ENCODE measurements at places on chromosomes 5 and 9.
A peak's percentile ranks its signal among the peaks of the same experiment; 100 is the strongest.

DNA sequence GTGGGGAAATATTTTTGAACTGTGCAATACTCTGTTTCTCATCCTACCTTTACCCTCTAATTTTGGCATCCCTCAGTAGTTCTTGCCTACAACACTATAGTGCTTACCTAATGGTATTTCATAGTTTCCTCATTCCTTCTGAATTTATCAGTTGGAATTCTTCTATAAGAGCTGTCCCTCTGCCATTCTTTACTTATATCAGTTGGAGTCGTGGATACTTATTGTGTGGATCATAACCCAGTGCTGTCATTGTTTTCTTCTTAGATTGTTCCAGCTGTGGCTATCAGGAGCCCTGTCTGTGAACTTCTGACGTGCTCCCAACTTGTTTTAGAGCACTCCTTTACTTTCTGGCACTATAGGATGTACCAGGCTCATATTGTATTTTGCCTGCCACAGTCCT, 146.1 kb upstream of the OTULINL start:
- H3K4me3 ChIP-seq: no peak overlapping the region
- H3K27ac ChIP-seq: peak overlapping the region; percentile 49
- DNase-seq: no peak
- H3K27me3 ChIP-seq: no peaks in the 10 kb centered on the region
- peaks cover 57% of the 10 kb centered on the region for H3K36me3 ChIP-seq

DNA sequence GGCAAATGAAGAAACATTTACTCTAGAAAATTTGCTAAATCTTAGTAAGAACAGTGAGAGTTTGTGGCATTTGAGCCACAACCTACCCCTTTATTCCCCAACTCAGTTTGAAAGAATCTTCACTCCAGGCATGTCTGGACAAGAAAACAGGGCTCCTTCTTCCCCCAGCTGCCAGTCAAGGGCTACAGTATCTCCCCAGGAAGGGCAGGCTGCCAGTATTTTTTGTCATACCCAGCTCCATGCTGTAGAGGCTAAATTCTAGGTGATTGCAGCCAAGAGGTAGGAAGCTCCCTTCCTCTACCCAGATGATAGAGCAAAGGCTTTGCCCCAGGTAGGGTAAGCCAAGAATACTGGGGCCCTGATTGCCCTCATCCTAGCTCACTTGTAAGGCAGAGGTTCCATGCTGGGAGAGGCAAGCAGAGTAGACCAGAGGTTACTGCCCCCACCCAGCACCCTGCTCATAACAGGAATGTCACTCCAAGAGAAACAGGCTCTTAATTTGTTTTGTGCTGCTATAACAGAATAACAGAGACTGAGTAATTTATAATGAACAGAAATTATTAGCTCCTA, 20.0 kb upstream of the GRPEL2 start:
- DNase-seq: no peak
- H3K4me3 ChIP-seq: no peak overlapping the region
- peaks cover 8% of the 10 kb centered on the region for H3K4me1 ChIP-seq
- H3K27ac ChIP-seq: no peak overlapping the region

- peak overlapping the region; percentile 100 for H3K27ac ChIP-seq
- no peak overlapping the region for H3K4me3 ChIP-seq
- DNase-seq: peak; percentile 84
- no peaks in the 10 kb centered on the region for H3K27me3 ChIP-seq
- H3K36me3 ChIP-seq: peaks cover 42% of the 10 kb centered on the region
- peaks cover 34% of the 10 kb centered on the region for H3K4me1 ChIP-seq
These were observed 21.2 kb downstream of the GSN start for GRCh38 chr9:121289026-121289771.

DNA sequence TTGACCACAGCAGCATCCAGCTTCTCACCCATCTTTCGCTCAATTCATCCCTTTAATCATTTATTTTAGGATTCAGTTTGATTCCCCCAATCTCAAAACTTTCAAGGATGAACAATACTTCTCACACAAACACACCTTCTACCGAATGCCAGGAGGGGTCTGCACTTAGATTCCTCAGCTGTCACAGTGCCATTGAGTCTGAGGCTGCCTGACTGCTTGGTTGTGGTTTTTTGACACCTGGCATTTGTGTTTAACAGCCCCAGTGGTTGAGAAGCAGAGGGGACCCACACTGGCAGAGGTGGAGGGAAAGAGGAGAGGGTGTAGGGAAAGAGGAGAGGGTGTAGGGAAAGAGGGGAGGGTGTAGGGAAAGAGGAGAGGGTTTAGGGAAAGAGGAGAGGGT, 54.9 kb downstream of the PALM2AKAP2 start:
- H3K4me1 ChIP-seq: no peaks in the 10 kb centered on the region
- H3K27ac ChIP-seq: no peak overlapping the region
- DNase-seq: no peak
- no peaks in the 10 kb centered on the region for H3K27me3 ChIP-seq

- peaks cover 2% of the 10 kb centered on the region for H3K4me1 ChIP-seq
- no peaks in the 10 kb centered on the region for H3K36me3 ChIP-seq
- H3K27me3 ChIP-seq: no peaks in the 10 kb centered on the region
- peak; percentile 73 for DNase-seq
- no peak overlapping the region for H3K4me3 ChIP-seq
These were observed 596 bp upstream of the ADAMTS6 start for GRCh38 chr5:65482296-65482735.

GRCh38 chr9:36594213-36594612, 21.5 kb downstream of the MELK start:
- H3K4me1 ChIP-seq: no peaks in the 10 kb centered on the region
- no peak for DNase-seq
- no peaks in the 10 kb centered on the region for H3K36me3 ChIP-seq
- H3K4me3 ChIP-seq: no peak overlapping the region
- no peaks in the 10 kb centered on the region for H3K27me3 ChIP-seq

DNA sequence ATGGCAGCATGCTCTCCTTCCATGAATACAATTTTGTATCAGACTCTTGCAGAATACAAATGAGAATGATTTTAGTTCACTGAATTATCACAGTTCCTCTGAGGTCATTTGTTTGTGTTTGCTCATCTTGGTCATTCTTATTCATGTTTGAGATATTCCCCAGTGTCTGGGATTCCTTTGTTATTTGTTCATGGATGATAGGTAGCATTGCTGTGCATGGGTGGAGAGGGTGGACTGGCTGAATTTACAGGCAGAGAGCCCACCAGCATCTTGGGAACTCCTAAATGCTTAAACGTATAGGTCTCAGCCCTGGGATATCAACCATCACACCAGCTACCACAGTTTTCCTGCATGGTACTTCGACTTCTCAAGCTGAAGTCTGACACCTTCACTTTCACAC, 459.8 kb downstream of the CCDC171 start:
- H3K27me3 ChIP-seq: no peaks in the 10 kb centered on the region
- peak; percentile 49 for DNase-seq
- no peaks in the 10 kb centered on the region for H3K36me3 ChIP-seq
- no peak overlapping the region for H3K27ac ChIP-seq

- no peak overlapping the region for H3K4me3 ChIP-seq
- H3K4me1 ChIP-seq: no peaks in the 10 kb centered on the region
- no peaks in the 10 kb centered on the region for H3K36me3 ChIP-seq
- peaks cover 14% of the 10 kb centered on the region for H3K27me3 ChIP-seq
These were observed 146.4 kb upstream of the SHB start for GRCh38 chr9:38215465-38215864.

- no peak for DNase-seq
- H3K27ac ChIP-seq: no peak overlapping the region
- no peak overlapping the region for H3K4me3 ChIP-seq
- no peaks in the 10 kb centered on the region for H3K36me3 ChIP-seq
These were observed 61.6 kb downstream of the NSG2 start for GRCh38 chr5:174106997-174107655.

GRCh38 chr9:125475385-125475784, 213.8 kb downstream of the GAPVD1 start:
- no peak overlapping the region for H3K27ac ChIP-seq
- peaks cover 47% of the 10 kb centered on the region for H3K36me3 ChIP-seq
- H3K27me3 ChIP-seq: no peaks in the 10 kb centered on the region
- H3K4me1 ChIP-seq: peaks cover 16% of the 10 kb centered on the region
- DNase-seq: no peak

GRCh38 chr5:127088251-127088650, 14.9 kb upstream of the C5orf63 start:
- H3K4me1 ChIP-seq: no peaks in the 10 kb centered on the region
- H3K27ac ChIP-seq: no peak overlapping the region
- no peaks in the 10 kb centered on the region for H3K36me3 ChIP-seq
- peak; percentile 98 for DNase-seq

GRCh38 chr9:134214766-134215419, 50.5 kb upstream of the RNU6ATAC start:
- peak overlapping the region; percentile 33 for H3K27ac ChIP-seq
- peak; percentile 54 for DNase-seq
- no peak overlapping the region for H3K4me3 ChIP-seq

GRCh38 chr5:65103756-65104440, 335.2 kb downstream of the CWC27 start:
- H3K27ac ChIP-seq: no peak overlapping the region
- no peaks in the 10 kb centered on the region for H3K36me3 ChIP-seq
- no peaks in the 10 kb centered on the region for H3K27me3 ChIP-seq
- no peaks in the 10 kb centered on the region for H3K4me1 ChIP-seq
- DNase-seq: no peak

GRCh38 chr5:50623666-50624065, 42.8 kb upstream of the PARP8 start:
- H3K4me3 ChIP-seq: no peak overlapping the region
- no peak for DNase-seq
- H3K27me3 ChIP-seq: no peaks in the 10 kb centered on the region
- no peaks in the 10 kb centered on the region for H3K36me3 ChIP-seq
- H3K4me1 ChIP-seq: no peaks in the 10 kb centered on the region

GRCh38 chr5:75885849-75886596, 168.8 kb upstream of the POC5 start:
- no peaks in the 10 kb centered on the region for H3K4me1 ChIP-seq
- no peaks in the 10 kb centered on the region for H3K27me3 ChIP-seq
- no peak overlapping the region for H3K27ac ChIP-seq

DNA sequence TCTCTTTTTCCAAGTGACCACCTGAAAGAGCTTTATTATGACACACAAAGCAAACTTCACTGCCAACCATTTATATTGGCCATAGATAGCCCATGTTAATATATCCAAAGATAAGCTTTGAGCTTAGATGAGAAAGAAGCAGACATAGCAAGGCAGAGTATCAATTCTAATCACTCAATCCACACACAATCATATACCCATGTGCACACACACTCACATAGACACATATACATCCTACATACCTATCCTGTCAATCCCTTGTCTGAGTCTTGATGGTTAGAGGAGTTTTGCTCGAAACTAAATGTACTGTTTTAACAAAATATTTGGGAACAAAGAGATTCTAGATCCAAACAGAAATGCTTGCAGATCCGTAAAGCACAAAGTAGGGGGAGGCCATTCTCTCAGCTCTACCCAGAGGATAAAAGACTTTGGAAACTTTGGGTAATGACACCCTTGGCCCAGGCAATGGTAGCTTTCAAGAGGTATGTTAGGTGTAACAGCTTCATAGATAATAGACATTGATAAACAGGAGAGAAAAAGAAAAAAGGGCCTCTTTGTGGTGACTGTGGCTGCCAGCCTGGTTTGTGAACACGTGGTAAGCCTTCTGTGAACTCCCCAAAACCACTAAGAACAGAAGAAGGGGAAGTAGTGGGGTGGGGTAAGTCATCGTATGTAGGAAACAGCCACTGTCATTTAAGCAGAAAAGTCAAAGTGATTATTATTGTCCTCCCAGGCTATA, 121.6 kb downstream of the TLR4 start:
- DNase-seq: no peak
- H3K27ac ChIP-seq: no peak overlapping the region
- H3K27me3 ChIP-seq: no peaks in the 10 kb centered on the region
- peaks cover 10% of the 10 kb centered on the region for H3K4me1 ChIP-seq
- no peaks in the 10 kb centered on the region for H3K36me3 ChIP-seq

DNA sequence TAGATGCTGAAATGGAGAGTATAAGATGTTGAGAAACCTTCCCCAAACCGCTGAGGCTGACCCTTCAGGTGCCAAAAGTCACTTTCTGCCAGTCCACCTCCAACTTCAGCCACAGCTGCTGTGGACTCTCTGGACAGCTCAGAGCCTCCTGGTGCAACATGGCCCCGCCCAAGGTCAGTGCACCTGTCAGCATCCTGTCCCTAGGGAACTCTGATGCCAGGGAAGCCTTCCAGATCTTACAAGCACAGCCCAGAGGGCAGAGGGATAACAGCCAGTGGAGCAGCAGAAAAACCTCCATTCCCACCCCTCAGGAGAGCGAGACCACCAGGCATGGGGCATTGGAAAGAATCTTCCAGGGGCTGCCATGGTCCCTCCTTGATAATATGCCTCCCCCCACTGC, 10.5 kb upstream of the PTGES2 start:
- no peak overlapping the region for H3K4me3 ChIP-seq
- H3K4me1 ChIP-seq: peaks cover 22% of the 10 kb centered on the region
- DNase-seq: no peak

DNA sequence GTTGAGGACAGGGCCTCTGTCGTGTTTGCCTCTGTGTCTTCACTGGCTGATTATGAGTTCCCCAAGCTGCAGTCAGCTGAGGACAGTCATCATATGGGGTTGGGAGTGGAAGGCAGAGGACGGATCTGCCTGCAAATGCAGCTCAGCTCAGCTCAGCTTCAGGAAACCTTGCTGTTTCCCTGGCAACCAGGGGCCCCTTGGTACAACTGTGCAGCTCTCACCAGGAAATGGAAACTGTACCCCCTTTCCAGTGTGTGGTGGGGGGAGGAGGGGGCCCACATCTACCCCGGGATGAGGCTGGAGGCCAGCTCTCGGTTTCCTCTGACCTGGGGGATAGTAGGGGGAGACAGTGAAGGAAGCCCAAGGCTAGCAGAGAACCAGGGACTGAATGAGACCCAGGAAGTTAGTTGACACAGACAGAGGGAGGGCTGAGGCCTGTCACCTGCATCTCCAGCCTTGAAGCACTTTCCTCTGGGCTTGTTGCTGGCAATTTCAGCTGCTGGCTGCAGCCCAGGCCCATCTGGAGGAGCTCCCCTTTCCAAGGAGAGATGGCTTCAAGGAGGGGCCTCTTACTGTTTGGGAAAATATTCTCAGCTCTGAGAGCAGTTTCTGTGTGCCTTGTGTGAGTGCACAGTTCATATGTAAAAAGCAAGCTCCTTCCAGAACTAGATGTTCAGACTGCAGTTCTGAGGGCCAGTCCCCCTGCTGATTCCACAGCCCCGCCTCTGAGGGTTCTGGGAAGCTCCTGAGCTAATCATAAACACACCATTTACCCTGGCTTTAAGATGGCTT, 6.9 kb downstream of the ANXA6 start:
- peak; percentile 85 for DNase-seq
- peaks cover 34% of the 10 kb centered on the region for H3K4me1 ChIP-seq
- H3K27ac ChIP-seq: peak overlapping the region; percentile 89

- H3K4me3 ChIP-seq: no peak overlapping the region
- peaks cover 2% of the 10 kb centered on the region for H3K4me1 ChIP-seq
- peaks cover 9% of the 10 kb centered on the region for H3K27me3 ChIP-seq
- H3K27ac ChIP-seq: no peak overlapping the region
These were observed 110.8 kb upstream of the ERCC6L2 start for GRCh38 chr9:95764533-95765319.

GRCh38 chr5:62931153-62931950, 352.7 kb downstream of the LRRC70 start:
- no peak overlapping the region for H3K4me3 ChIP-seq
- no peaks in the 10 kb centered on the region for H3K27me3 ChIP-seq
- no peak for DNase-seq
- peaks cover 6% of the 10 kb centered on the region for H3K4me1 ChIP-seq
